ENCODE measurements at places on chromosomes 3 and 15.

- no peak for DNase-seq
These were observed 97.6 kb downstream of the SNRPN start for GRCh38 chr15:25052191-25052999.

DNA sequence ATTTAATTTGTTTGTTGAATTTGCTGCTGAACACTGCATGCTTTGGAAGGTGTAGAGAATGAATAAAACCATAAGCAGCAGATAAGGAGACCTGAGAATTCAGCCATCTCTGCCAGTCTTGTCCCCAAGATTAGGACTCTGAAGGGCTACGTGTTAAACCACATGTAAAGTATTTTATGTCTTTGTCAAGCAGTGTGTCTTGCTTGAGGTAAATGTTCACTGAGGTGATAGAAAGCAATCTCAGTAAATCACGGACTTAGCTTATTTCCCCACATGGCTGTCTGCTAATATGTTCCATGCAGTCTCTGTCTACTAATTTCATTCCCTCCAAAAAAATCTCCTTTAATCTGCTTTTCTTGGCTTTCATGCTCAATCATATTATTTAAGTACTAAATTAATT, 467.1 kb downstream of the RAP2B start:
- DNase-seq, result no peak

GRCh38 chr3:124635169-124635539, 95.1 kb upstream of the UMPS start:
- no peak for DNase-seq

GRCh38 chr3:196918968-196919367, 23.4 kb downstream of the NCBP2 start:
- DNase-seq, result no peak

- peak; percentile 34 for DNase-seq
These were observed 17.6 kb upstream of the CYP11A1 start for GRCh38 chr15:74384881-74385643.

DNA sequence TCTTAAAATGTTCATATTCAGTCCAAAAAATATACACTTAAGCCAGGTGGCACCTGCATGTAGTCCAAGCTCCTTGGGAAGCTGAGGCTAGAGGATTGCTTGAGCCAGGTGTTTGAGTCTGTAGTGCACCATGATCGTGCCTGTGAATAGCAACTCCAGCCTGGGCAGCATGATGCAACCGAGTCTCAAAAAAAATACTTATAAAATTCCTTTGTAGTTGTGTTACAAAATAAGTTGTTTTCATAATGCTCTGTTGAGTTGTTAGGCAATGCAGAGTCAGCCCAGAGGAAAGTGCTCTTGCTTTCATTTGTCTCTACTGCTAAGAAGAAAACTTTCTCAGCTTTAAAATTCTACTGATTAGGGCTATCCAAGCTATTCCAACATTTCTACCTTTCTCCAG, 442.8 kb upstream of the ARRDC4 start:
- DNase-seq, result no peak

DNA sequence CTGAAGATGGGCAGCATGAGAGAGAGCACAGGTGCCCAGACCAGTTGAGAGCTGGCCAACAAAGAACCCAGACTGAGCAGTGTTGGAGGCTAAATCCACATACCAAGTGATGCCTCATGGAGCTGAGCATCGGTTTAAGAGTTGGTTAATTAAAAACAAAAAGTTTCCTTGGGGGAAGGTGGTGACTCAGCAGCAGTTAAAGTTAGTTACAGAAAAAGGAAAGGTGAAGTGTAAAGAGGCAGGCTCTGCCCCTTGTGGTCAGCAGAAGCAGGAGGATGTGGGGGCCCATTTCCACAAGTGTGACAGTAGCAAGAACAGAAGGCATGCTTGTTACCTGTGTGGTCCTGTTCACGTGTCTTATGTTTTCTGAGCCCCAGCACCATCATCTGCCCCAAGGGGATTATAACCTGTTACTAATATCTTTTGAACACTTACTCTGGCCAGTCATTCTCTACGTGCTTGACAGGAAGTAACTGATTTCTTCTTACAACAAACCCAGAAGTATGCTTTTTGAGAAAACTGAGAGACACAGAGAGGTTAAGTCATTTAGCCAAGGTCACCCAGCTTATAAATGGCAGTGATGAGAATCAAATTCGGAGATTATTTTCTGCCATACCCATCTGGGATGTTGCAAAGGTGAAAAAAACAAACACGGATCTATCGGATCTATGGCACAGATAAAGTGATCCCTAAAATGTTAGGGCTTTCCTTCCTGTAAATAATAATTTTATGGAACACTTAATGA, 91.0 kb downstream of the EPHB1 start:
- no peak for DNase-seq

GRCh38 chr3:17412950-17413530, 329.4 kb downstream of the TBC1D5 start:
- no peak for DNase-seq

DNA sequence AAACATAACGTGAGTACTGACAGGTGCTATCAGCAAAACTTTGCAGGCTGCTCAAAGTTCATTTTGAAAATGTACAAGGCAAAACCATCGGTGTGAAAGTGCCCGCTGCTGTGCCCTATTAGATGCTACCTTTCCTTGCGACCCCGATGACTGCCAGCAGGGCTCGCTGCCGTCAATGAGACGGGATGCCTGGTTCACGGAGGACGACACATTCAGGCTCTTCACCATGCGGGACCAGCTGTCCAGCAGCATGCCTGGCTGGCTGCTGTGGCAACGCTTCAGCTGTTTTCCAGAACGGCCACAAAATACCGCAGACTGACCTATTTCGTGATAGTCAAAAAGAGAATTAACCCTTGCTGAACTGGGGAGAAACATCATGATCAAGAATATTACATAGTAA, 92.7 kb upstream of the OCA2 start:
- DNase-seq, result no peak

GRCh38 chr15:77989296-77990143, 88.0 kb downstream of the TBC1D2B start:
- DNase-seq, result no peak

GRCh38 chr3:59286791-59287531, 237.1 kb upstream of the CFAP20DC start:
- no peak for DNase-seq

GRCh38 chr3:38585791-38586420, 63.6 kb downstream of the SCN5A start:
- no peak for DNase-seq

DNA sequence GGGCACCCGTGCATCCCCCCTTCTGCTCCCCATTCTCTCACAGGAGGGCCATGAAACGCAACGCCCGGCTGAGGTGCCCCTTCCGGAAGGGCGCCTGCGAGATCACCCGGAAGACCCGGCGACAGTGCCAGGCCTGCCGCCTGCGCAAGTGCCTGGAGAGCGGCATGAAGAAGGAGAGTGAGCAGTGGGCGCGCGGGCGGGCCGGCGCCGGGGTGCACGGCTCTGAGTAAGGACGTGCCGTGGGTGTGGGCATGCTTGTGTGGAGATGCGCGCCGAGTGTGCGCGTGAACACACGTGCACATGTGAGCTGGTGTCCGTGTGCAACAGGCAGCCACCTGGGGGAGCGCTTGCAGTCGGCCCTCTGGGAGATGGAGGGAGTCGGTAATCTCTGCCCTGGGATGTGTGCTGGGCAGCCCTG, 28.1 kb downstream of the NR1I2 start:
- peak; percentile 18 for DNase-seq

DNA sequence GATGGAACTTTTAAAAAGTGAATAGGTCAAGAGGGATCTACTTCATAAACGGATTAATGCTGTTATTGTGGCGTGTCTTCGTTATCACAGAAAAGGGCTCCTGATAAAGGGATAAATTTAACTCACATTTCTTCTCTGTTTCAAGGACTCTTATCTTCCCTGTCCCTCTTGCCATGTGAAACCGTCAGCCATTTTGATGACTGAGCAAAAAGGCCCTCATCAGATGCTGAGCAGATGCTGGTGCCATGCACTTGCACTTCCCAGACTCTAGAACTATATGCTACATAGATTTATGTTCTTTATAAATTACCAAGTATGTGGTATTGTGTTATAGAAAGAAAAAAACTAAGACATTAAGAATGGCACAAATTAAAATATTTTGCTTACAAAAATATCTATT, 1011.8 kb upstream of the GBE1 start:
- no peak for DNase-seq

DNA sequence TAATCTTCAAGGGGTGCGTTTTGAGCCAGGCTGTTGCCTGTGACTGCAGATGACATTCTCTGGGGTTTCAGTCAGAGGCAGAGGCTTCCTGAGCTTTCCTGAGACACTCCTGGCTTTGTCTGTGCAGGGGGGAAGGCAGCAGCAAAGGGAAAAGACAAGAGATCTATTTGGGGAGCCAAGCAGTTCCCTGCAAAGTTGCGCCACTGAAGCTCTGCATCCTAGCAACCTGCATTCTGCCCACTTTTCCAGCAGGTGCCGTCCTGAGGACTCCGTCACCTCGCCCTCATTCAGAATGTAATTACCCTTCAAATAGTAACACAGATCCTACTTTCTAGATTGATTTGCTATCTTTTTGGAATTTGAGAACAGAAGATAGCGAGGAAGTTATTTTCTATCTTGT, 1.9 kb upstream of the TMEM158 start:
- DNase-seq, result no peak

- DNase-seq, result no peak
These were observed 1.9 kb downstream of the PCOLCE2 start for GRCh38 chr3:142886940-142887339.

DNA sequence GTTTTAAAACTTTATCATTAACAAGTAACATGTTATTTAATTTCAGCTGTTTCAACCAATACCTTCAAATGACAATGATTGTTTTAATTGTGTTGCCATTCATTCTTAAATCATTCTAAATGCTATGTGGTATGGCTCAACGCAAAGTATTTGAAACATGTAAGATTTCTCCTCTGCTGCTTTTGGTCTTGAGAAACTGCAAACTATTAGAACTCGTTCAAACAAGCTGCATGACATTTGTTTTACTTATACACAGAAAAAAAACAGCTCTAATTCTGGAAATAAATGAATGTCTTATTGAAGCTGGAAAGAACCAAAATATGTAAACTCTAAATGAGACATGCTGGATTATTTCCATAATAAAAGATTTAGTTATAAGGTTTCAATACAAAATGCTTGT, 29.3 kb downstream of the FBN1 start:
- DNase-seq, result no peak

GRCh38 chr3:66472313-66473134, 28.3 kb downstream of the LRIG1 start:
- peak; percentile 18 for DNase-seq

DNA sequence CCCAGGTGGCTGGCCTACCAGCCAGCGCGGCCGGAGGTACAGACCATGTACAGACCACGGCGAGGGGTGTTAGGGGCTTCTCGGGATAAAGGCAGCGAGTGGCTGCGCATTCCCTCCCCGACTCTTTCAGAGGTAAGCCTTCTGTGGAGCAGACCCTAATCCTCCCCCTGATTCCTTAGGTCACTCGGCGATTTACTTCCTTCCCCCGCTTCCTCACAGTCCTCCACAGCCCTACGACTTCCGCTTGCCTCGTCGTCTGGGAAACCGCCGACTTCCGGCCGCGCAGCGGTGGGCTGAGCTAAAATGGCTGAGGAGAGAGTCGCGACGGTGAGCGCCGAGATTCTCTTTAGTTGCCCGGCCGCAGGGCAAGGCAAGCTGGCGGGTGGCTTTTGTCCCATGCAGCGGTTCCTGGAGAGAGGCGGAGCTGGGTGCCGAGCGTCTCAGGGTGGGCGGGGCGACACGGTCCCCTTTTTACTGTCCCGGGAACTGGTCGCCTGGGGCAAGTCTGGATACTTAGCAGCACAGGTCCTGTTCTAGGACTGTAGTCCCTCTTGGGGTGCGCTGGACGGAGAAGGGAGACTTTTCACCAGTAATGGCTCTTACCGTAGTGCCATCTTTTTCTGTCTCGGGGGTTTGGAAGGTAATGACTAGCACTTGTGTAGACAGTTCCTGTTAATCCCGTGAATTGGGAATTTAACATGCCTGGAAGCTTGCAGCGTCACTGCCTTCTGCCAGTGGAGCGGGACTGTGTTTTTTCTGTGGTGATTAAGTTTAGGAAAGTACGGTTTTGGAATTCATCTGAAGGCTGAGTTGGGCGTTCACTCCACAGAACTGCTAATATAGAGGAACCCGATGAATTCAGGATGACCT, at the start of the genes BBS4 and HIGD2B:
Gene BBS4 (plus strand): TSS at position 283 of the 870 bp plus-strand sequence. CDS start 21 bp downstream, at position 304.
Gene HIGD2B (minus strand): TSS at position 258 of the 870 bp plus-strand sequence. CDS start 9,808 bp downstream, outside the sequence.
- peak; percentile 73 for DNase-seq

Data from activated CD4-positive, CD25-positive, alpha-beta regulatory T cell treated with anti-CD3 and anti-CD28 coated beads, Interleukin-2, amount 50 U/mL, for 16 hours (primary cell).